Stimulated activated CD4-positive, alpha-beta T cell treated with anti-CD3 and anti-CD28 coated beads, Interleukin-2, amount 100 ng/mL, for 48 hours (primary cell): ENCODE measurements at places on chromosomes 7 and 10.

- no peak for DNase-seq
Measured at GRCh38 chr7:11082552-11083213, 109.0 kb downstream of the PHF14 start.

- no peak for DNase-seq
Measured at GRCh38 chr10:86188796-86189558, 177.6 kb downstream of the GRID1 start.

DNA sequence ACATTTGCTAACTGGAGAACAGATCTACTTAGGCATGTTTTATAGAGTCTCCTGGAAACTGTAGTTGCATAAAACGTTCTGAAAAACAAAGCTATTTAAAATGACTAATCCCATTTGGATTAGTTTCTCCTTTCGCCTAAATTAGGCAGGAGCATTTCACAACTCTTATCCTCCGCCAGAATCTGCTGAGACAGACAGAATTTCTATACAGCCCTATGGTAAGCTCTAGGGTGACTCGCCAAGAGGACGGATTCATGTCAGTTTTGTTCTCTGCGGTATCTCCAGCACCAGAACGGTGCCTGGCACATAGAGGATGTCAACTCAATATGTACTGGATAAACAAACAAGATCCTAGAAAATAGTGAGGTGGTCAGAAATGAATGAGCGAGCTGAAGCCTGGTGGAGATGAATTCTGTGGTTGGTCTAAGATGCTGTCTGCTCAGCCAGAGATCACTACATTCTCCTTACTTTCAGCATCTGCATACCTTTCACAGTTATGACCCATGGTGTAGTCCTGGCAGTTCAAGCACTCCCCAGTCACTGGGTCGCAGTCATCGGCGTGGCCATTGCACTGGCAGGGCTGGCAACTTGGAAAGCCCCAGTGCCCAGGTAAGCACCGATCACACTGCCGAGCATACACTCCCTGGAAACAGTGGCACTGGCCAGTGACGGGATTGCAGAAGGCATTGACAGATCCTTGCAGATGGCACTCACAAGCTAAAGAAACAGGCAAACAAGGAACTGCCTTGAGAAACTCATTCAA, 44.0 kb downstream of the LAMB1 start:
- no peak for DNase-seq

DNA sequence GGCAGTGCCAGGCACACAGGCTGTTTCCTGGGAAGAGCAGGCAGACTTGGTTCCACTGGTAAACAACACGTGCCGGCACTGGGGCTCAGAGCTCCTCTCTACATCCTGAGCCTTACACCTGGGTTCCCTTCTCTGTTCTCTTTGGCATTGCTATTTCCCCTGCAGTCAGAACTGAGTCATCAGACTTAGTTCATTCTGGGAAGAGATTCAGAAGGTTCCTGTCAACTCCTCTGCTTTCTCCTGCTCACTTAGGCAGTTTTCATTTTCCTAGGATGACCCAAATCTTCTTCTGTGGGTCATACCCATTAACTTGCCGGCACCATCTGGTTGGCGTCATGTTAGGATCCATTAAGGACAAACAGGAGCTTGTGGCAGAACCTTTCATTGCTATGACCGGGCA, 33.4 kb upstream of the LRRC18 start:
- DNase-seq, result no peak

DNA sequence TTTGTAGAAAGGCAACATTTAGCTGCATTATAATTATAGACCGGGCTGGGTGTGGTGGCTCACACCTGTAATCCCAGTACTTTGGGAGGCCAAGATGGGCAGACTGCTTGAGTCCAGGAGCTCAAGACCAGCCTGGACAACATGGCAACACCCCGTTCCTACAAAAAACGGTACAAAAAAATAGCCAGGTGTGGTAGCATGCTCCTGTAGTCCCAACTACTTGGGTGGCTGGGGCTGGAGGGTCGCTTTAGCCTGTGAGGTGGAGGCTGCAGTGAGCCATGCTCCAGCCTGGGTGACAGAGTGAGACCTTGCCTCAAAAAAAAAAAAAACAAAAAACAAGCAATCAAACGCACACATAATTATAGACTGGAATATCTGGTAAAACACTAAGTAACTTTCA, 5.0 kb downstream of the YWHAG start:
- no peak for DNase-seq

DNA sequence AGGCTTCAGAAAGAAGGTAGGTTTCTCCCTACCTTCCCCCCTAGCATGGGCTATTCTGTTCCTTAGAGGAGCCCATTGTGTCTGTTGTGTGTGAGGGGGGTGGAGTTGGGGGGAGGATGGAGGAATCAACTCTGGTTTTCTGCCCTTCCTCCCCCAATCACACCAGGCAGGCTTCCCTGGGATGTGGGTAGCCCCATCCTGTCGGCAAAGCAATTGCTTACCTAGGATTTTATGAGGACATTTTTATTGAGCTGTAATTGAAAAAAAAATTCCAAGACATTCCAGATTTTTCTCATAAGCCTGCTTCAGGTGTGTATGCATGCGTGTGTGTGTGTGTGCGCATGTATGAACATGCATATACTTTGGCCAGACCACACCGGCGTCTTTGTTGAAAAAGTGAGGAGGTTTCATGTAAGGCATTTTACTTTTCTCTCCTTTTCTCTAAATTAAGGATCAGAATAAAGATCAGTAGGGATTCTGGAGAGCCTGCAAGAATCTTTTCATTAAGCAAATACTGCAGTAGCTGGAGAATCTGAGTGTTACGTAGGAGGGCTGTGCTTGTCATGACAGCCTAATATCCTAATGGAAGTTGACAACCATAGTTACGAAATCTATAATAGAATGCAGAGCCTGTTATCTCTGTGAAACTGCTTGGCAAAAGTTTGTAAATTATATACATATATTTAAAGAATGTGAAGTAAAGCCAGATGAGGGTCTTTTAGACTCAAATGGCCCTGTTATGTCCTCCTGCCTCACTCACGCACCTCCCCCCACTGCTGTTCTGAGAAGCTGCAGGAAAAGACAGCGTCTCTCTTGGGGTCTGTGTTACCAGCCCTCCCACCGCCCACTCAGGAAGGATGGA, 27.3 kb upstream of the SAMD8 start:
- no peak for DNase-seq

GRCh38 chr10:122637376-122637775, 62.3 kb downstream of the C10orf120 start:
- no peak for DNase-seq

GRCh38 chr10:71754562-71754961, 18.8 kb downstream of the VSIR start:
- no peak for DNase-seq

- no peak for DNase-seq
Measured at GRCh38 chr10:21487416-21488180, 37.9 kb downstream of the SKIDA1 start.

- DNase-seq, result peak; percentile 3
Measured at GRCh38 chr10:29304264-29304994, 15.6 kb downstream of the LYZL1 start.

- DNase-seq, result no peak
Measured at GRCh38 chr10:10053051-10053450, 964.6 kb upstream of the CELF2 start.

DNA sequence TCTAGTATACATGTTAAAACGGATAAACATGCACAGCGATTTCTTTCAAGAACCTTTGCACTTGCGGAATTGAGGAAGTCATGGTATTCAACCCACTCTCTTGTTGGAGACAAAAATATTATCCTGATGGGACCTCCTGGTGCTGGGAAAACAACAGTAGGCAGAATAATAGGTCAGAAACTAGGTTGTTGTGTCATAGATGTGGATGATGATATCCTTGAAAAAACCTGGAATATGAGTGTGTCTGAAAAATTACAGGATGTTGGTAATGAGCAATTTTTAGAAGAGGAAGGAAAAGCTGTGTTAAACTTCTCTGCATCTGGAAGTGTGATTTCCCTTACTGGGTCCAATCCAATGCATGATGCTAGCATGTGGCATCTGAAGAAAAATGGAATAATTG, 6.9 kb downstream of the THNSL1 start:
- DNase-seq, result no peak

- DNase-seq, result no peak
Measured at GRCh38 chr10:60310740-60311139, 78.9 kb downstream of the ANK3 start.

GRCh38 chr10:31467791-31468535, 148.9 kb downstream of the ZEB1 start:
- no peak for DNase-seq

DNA sequence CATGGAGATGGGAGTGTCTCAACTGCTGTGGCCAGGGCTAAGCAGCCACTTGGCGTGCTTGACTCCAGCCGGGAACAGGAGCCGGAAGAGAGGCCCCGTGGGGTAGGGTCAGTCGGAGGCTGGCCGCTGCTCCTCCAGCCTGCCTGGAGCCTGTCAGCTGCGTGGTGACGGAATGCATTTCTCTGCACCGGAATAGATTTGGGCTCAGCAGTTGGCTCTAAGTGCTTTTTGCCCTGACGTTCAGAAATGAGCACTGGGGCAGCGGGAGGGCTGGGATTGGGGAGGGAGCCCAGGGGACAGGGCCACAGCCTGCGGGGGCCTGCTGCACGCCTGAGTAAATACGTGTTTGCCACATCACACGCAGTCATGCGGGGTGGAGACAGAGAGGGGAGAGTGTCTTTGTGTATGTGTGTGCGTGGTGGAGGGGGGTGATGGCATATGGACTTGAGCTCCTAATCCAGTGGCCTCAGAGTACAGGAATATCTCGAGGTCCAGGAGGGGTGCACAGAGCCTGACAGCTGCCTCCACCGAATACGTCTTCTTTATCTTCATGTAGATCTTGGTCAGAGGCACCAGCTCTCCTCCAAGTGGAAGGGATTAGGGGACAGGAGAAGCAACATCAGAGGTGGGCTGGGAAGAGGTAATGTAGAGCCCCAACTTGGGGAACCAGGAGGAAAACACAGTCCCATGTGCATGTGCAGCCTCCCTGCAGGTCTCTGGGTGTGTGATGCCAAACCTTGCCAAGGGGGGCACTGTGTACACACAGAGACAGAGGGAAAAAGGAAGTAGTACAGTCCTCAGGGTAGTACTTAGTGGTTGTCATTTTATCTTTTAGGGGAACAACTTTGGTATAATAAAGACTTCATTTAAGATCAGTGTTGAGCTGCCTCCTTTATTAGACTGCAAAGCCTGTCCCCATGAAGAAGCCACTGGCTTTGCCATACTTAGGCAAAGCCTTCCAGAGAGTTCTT, 151.4 kb downstream of the CDH23 start:
- DNase-seq, result no peak

DNA sequence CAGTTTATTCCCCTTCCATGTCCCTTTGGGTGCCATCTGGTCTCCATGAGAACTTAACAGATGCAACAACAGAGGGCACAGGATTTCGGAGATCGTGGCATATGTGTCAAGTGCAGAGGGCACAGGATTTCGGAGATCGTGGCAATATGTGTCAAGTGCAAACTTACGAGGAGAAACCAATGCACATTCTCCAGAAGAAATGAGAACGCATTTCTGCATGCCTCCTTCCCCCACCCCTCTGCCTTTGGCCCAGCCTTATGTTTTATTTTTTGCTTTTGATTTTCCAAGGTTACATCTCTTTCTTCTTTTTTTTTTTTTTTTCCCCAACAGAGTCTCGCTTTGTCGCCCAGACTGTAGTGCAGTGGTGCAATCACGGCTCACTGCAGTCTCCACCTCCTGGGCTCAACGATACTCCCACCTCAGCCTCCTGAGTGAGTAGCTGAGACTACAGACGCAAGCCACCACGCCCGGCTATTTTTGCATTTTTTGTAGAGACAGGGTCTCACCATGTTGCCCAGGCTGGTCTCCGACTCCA, 586 bp upstream of the ANKRD26 start:
- DNase-seq, result no peak

DNA sequence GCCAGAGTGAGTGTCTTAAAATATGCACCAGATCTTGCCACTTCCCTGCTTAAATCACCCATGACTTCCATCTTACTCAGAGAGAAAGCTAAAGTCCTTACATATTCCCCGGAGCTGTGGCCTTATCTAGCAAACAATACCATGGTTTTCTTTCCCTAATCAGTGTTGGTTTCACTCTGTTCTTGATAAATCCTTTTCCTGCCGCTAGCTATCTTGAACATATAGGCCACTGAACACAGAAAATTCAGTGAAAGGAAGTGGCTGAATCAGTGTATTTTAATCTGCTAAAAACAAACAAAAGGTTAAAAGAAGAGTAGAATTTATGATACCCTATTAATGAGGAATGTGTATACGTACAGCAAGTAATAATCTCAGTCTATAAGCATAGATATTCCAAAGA, 42.0 kb upstream of the JAZF1 start:
- DNase-seq, result no peak

DNA sequence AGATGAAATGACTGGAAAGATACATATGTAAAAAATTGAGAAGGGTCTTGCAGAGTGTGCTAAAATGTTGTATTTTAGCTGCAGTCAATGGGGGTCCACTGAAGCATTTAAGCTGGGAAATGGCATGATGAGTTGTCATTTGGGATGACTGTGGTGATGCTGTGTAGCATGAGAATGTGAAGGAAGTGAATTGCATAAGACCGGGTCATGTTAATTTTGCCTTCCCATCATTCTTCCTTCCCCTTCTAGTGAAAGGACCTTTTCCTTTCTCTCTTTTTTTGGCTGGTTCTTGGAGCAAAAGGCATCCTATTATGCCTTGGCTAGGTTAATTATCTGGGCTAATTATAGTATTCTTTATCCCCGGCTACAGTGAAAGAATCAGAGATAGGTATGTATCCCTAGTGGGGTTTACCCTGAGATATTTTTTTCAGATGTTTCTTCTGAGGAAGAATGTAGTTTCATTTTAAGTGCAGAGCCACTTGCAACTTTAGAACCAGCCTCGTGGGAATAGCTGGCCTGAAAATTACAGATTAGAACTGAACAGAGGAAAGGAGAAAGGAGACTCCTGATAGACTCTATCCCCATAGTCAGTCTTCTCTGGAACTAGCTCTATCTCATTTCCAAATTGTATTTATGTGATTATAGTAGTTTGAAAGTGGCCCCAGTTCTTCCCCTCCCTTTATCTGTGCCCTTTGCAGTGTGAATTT, 93.6 kb downstream of the HGF start:
- no peak for DNase-seq

DNA sequence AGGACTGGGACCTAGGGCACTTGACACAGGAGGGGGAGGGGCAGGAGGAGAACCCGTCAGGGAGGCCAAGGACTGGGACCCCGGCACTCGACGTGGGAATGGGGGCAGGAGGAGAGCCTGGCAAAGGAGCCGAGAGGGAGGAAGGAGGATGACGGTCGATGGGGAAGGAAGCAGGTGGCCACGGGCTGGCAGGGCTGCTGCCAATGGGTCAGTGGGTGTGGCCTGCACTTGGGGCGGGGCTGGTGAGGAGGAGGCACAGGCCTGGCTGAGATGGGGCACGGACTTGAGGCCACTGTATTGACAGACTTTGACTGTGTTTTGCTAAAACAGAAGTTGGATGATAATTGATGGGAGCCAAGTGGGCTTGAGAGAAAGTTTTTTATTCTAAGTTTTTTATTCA, 68.9 kb downstream of the RBM33 start:
- DNase-seq, result no peak

DNA sequence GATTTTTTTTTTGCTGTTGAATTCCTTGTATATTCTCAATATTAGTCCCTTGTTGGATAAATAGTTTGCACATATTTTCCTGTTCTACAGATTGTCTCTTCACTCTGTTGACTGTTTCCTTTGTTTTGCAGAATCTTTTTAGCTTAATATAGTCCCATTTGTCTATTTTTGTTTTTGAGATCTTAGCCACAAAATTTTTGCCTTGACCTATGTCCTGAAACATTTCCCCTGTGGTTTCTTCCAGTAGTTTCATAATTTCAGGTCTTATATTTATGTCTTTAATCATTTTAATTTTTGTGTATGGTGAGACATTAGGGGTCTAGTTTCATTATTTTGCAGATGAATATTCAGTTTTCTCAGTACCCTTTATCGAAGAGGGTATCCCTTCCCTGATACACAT, 92.7 kb downstream of the LANCL2 start:
- no peak for DNase-seq

GRCh38 chr10:124935946-124936345, 6.0 kb upstream of the ZRANB1 start:
- DNase-seq, result no peak
